Activated CD8-positive, alpha-beta T cell treated with anti-CD3 and anti-CD28 coated beads for 36 hours (primary cell): ENCODE measurements at places on chromosomes 12 and 14. TPM values are rescaled to one million over a fixed set of nuclear protein-coding genes. Genes with fewer than 3 reads are reported as not detected.

The SMIM41 gene
- total RNA-seq = not detected

The CMA1 gene
- total RNA-seq = 0.34 TPM

The PTGR2 gene
- 11.0 TPM for total RNA-seq

The GLT8D2 gene
- total RNA-seq = not detected

The TTC9 gene
- 5.5 TPM for total RNA-seq

The GDF3 gene
- not detected for total RNA-seq

The KICS2 gene
- 16.6 TPM for total RNA-seq

The PTHLH gene
- total RNA-seq = not detected

The SERPINA1 gene
- 1.0 TPM for total RNA-seq

The KRT6A gene
- not detected for total RNA-seq

The SMCO2 gene
- total RNA-seq = 0.32 TPM
